Inflammatory macrophage (primary cell): ENCODE measurements at places on chromosomes 1 and 21.
A peak's percentile ranks its signal among the peaks of the same experiment; 100 is the strongest.

DNA sequence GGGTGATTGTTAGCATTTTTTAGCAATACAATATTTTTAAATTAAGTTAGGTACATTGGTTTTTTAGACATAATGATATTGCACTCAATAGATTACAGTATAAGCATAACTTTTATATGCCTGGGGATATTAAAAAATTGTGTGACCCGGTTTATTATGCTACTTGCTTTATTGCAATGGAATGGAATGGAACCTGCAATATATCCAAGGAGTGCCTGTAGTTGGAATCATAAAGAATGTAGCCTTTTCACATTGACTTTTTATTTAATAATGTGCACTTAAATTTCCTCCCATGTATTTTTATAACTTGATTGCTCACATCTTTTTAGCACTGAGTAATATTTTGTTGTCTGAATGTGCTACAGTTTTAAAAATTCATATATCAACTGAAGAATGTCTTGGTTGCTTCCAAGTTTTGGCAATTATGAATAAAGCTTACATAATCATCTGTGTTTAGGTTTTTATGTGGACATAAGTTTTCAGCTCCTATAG is 49.2 kb downstream of the CAMSAP2 start:
- DNase-seq = no peak

GRCh38 chr1:77900687-77901293 is 12.4 kb downstream of the NEXN start:
- DNase-seq = no peak

- DNase-seq = no peak
These were observed 137.4 kb downstream of the PIGK start for GRCh38 chr1:77081834-77082233.

GRCh38 chr1:23421753-23422240 is 2.8 kb downstream of the TCEA3 start:
- DNase-seq = peak; percentile 49

GRCh38 chr1:93616221-93616995 is 65.2 kb downstream of the BCAR3 start:
- no peak for DNase-seq

- DNase-seq = no peak
These were observed 83.6 kb upstream of the SLC44A3 start for GRCh38 chr1:94736549-94736948.

GRCh38 chr1:5746611-5747425 is 245.4 kb downstream of the NPHP4 start:
- DNase-seq = no peak

DNA sequence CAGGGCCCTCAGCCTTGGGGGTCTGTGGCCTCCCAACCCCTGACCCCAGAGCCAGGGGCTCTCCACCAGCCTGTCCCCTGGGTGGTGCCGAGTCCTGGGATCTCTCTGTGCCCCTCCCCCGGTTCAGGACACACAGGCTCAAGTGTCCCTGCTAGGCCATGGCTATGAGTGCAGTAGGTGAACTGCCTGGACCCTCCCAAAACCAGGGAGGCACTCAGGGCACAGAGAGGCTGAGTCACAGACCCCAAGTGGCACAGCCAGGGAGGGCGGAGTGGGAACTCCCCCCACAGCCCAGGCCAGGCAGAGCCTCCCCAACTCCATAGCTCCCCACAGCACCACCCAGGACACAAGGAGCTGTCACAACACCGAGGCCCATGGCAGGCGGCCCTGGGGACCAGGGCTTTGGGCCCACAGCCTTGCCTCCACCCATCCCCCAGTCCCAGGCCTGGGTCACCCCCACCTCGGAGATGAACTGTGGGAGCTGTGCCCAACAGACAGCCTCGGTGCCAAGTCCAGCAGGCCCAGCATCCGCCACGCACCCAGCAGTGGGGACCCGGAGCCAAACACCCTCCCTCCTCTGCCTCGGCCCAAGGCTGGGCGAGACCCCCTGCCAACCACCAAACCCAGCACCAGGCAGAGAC is 3.2 kb downstream of the DVL1 start:
- DNase-seq = no peak

- no peak for DNase-seq
These were observed 115.1 kb upstream of the PBX1 start for GRCh38 chr1:164443836-164444235.

DNA sequence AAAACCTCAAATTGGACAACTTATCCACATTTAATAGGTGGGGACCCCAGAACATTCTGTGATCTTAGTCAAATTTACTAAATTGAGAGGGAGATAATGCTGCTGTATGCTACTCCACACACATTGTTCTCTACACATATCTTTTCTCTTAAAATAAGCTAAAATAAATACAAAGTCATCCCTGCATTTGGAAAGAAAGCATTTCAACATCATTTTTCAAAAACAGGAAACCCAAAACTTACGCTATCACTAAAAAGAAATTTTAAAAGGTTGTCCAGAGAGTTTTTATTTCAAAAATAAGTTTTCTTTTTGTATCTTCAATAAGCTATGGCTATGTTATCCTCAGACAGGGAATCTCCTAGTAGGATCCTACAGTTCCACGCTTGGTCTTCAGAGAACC is 19.5 kb upstream of the OR6N2 start:
- peak; percentile 19 for DNase-seq

GRCh38 chr1:162878000-162878596 is 17.1 kb upstream of the CCDC190 start:
- DNase-seq = peak; percentile 68

DNA sequence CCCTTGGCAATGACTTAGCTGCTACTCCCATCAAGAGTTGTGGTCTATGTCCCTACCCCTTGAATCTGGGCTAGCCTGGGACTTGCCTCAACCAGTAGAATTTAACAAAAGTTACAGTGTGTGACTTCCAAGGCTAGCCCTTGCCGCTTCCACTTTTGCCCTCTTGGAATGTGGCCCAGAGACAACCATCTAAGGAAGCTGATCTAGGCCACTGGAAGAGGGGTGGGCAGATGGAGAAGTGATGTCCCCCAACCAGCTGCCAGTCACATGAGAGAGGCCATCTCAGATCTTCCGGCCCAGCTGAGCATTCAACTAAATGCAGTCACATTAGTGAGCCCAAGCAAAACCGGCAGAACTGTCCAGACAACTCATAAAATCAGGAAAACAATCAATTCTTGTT is 115.1 kb downstream of the TOMM20 start:
- DNase-seq = peak; percentile 77

DNA sequence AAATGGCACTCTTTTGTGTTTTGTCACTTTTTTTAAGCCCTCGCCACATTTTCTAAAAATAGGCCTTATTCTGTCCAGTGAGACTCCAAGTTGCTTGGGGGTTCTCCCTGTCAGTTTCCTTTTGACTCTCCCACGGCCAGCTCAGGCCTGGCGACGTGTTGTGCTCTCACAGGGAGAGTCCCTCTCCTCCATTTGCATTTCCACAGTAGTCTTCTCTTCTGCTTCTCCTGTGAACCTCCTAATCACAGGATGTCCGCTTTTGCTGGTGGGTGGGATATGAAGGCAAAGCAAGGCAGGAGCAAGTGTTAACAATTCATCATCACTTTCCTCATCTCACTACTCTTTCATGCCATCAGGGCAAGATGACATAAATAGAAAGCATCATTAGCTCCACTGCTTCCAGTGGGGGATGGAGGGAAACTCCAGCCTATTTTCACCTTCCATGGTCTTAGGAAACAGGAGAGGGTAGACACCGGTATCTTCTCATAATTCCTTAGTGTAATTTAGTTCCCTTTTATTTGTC is 99.8 kb downstream of the INTS7 start:
- peak; percentile 19 for DNase-seq

- DNase-seq = peak; percentile 61
These were observed 15.4 kb downstream of the NPPA start for GRCh38 chr1:11831945-11832725.

DNA sequence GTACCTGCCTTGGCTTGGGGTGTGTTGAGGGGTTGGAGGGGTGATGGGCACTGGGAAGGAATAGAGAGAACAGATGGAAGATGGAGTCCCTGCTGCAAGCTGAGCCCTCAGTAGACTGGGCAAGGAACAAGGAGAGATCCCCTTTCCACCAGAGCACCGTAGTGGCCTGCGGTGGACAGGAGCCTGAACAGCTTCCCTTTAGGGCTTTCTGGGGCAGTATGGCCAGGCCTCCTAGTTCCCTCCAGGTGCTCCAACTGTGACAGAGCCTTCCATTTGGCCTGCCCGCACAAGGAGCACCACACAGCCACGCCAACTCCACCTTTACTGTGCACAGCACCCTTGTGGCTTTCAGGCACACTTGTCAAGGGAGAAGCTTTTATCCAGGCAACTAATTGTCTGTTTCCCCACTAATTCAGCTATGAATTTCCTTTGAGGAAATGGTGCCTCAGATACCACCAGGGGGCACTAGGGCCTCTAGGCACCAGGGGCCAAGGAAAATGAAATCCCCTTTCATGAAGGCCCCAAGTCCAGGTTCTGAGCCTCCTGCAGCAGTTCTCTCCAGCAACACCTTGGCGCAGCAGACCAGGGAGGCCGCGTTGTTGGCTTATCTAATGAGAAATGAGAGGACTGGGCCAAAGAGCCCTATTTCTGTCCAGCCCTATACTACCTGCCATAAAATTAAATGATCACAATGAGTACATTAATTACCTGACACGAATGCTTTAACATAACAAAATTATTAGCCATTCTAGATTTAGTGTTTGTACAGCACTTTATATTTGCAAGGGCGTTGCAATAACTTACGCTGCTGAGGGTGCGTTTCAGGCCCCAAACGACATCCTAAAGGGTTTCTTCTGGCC is 23.1 kb upstream of the ERI3 start:
- peak; percentile 68 for DNase-seq

GRCh38 chr1:153643100-153643499 is 9.2 kb downstream of the CHTOP start:
- no peak for DNase-seq

DNA sequence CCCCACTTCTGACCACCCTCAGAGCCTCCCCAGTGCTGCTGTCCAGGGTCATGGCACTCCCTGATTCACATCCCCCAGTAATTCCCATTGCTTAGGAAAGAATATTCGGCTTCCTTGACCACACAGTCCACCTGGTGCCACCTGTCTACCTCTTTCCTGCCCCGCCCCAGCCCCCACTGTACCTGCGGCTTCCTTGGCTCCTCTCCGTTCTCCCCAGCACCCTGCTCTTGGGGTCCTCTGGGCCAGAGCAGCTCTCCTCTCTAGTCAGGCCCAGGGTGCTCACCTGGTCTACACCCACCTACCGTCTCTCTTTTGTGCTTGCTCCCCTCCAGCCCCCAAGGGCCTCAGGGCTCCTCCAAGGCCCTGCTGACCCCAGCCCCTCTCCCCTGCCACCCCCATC is 142.6 kb downstream of the PEX14 start:
- no peak for DNase-seq

DNA sequence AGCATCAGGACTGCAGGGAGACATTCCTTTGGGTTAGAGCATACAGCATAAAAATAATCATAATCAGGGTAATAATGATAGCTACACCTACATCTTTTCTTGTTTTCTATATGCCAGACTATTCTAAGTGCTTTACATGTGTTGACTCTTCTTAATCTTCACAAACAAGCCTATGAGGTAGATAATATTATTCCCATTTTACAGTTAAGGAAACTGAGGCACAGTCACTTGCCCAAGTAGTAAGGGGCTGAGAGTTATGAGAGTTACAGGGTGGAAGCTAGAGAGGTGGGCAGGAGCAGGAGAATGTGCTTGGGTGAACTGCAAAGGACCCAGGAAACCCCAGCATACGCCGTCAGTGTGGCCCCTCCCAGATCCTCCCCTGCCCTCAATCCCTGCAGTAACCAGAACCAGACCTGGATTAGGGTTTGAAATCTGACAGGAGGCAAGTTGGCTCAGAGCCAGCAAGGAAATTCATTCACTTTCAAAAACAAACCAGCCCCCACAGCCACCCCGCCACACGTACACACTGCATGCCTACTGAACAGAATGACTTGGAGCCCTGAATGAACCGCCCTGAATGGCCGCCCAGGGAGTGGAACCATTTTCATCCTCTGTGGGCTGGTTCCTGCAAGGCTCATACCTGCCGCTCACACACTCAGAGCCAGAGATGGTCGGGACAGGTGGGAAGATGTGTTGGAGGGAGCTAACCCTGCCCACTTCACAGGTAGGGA is 126.1 kb downstream of the TRABD2B start:
- DNase-seq = no peak

DNA sequence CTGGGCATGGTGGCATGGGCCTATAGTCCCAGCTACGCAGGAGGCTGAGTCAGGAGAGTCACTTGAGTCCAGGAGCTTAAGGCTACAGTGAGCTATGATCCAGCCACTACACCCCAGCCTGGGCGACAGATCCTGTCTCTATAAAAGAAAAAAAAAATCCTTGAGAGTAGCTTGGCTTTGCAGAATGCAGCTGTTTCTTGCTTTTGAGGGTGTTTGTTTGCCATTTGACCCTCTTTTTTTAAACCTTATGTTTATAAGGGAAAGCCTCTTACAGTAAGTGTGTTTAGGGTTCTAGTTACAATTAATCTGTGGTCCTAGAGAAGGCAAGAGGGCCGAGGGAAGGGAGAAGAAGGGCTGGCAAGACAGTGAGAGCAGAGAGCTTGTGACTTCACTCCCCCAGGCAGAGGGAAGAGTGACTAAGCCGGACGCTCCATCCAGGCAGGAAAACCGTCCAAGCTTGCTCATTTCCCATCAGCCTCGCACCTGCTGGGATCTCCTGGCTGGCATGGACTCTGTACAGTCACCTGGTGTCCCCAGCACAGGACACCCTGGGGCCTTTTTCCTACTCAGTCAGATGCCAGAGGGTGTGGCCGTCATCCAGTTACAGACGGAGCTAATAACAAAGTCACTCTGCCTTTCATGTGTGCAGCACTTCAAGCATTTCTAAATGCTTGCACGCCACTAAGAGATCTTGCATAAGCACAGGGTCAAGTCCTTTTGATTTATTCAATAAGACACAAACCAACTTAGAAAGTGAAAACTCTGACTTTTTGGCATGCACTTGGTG is 55.5 kb upstream of the PSEN2 start:
- DNase-seq = no peak

DNA sequence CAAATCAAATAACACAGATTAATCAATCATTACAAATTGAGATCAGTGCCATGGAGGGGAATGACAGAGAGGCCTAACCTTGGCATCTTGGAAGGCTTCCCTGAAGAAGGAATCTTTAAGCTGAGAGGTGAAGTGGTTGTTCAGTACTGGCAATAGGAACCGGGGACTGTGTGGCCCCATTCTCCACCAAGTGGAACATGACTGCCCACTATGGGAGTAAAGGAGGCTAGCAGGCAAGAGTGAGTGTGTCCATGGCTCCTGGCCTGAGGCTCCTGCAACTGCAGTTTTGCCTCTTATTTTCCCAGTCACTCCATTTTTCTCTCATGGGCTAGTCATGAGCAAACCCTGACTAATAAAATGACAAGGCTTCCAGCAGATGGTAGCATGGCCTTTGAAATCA is 112.2 kb upstream of the GJB5 start:
- DNase-seq = no peak

- DNase-seq = no peak
These were observed 258.7 kb upstream of the ADGRL4 start for GRCh38 chr1:79264975-79265818.

GRCh38 chr1:223771814-223772770 is 59.8 kb downstream of the CAPN2 start:
- DNase-seq = no peak

GRCh38 chr1:200666309-200666708 is 3.4 kb downstream of the DDX59 start:
- no peak for DNase-seq

GRCh38 chr1:52658795-52659194 is 25.8 kb downstream of the SHISAL2A start:
- DNase-seq = no peak
